Foreskin fibroblast (primary cell): ENCODE measurements at places on chromosomes 7 and 10.

- no peak for DNase-seq
Measured at GRCh38 chr7:90674625-90675024, 78.5 kb downstream of the CDK14 start.

DNA sequence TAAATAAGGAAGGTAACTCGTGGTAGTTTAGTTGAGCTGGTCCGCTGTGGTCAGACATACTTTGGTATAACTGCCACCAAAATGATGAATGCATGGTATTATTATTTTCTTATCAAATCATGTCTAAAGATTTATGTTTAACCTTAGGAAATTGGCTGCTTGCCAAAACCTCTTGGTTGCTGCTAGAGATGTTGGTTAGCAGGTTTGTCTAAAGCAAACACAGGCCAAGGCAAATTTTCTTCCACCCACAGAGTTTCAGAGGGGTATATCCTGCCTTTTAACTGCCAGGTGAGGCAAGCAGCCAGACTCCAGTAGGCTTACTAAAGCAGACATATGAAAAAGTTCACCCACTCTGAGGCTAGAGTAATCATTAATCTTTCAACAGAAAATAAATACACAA is 101.4 kb downstream of the SEMA3E start:
- peak; percentile 47 for DNase-seq

DNA sequence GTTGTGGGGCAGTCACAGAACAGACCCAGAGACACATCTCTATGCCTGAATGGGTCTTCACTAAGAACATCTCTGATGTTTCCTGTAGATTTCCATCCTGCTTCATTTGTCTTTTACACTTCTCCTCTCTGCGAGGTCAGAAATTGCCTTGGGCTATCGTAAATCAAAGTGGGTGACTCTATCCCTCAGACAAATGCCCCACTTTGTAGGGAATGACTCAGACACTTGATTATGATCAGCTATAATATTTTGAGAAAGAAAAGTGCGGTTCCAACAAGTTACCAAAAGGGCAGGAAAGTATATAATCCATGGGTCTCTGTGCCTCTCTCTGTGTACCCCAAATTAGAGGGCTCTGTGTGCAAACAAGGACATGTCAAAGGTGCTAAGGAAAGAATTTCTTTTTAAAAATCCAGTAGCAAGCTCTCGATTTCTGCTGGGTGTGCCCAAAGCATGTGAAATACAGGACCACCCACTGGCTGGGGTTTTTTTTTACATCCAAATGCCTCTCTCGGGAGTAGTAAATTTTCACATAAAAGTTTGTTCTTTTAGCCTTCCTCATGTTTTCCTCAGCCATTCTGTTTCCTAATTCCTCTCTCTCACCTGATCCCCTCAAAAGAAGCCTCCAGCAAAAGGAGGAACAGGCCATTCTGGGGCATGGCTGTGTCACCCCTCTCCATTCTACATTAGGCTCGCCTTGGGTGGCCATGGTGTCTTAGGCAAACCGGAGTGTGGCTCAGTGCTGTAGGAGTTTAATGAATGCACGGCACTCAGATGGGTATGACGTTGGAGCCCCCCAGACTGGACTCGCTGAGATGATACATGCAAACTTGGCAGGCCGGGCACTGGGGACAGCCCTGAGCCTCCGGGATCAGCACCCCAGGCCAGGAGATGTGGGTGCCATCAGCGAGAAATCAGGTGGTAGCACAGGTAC is 6.3 kb upstream of the OPN4 start:
- DNase-seq, result peak; percentile 75

- DNase-seq, result peak; percentile 65
Measured at GRCh38 chr7:43612599-43613589, 30.0 kb downstream of the STK17A start.

- no peak for DNase-seq
Measured at GRCh38 chr7:78055599-78055998, 257.0 kb downstream of the PHTF2 start.

DNA sequence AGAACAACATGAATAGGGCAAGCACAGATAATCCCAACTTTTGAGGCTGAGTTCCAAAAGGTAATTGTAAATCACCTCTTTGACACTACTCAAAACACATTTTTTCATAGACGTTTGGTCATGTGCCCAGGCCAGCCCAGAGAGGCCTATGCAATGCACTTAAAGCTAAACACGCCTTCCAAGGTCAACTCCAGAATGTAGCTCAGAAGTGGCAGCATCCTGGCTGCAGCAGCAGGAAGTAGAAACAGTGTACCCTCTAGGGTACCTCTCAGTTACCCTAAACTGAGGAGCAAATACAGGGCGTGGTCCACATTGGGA is 58.7 kb downstream of the OSBPL3 start:
- DNase-seq, result no peak

DNA sequence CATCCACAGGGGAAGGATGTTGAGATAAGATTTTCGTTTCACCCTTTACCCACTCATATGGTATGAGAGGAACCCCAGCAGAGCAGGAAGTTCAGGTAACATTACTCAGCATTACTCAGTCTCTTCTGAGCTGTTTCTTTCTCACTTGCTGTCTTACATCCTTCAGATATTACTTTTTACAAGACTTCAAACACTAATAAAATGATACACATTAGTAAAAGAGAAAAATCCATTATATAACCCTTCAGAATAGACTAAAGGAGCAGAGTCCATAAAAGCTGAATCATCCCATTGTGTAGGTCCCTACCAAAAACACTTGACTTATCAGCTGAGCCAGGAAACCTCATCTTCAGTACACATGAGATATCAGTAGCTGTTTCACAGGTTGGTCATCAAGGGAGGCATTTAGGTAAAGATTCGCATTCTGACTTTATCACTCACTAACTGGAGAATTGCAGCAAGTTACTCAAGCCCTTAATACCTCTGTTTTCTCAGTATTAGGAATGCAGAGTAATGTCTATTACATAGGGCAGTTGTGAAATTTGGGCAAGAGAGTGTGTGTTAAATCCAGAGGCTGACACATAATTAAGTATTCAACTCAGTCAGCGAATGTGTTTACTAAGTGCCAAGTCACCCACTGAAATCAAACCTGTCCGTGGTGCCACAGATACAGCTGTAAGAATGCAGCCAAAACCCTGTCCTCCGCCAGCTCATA is 44.7 kb downstream of the KLF6 start:
- no peak for DNase-seq

- no peak for DNase-seq
Measured at GRCh38 chr7:158549616-158550393, 37.8 kb downstream of the PTPRN2 start.

GRCh38 chr7:134768243-134768642 is 11.2 kb upstream of the CALD1 start:
- no peak for DNase-seq

- peak; percentile 36 for DNase-seq
Measured at GRCh38 chr7:101255796-101256195, 10.9 kb upstream of the FIS1 start.

DNA sequence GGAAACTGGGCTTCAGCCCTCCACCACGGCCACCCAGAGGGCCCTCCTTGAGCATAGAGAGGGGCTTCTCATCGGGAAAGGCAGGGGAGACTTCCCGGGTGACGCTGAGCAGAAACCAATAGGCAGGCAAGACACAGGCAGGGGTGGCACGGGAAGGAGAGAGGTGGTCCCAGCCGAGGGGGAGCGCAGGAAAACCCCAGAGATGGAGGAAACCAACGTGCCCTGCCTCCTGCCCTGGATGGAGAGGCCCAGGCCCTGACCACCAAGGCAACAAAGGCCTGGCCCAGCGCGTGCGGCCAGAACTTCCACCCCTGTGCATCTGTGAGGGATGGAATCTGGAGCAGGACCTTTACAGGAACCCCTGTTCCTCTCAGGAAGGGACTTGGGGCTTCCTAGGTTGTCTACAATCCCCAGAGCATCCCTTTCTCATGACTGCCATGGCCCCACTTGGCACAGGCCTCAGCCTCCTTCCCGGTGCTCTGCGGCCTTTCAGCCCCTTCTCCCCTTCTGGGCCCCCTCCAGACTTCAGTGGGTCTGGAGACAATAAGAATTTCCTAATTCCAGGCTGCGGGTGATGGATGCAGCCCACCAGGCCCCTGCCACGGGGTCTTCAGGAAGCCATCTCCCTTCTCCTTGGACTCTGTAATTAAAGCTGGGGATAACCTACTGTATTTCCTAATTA is 137.0 kb upstream of the RET start:
- no peak for DNase-seq

- peak; percentile 22 for DNase-seq
Measured at GRCh38 chr7:114760477-114760876, 161.4 kb upstream of the MDFIC start.

DNA sequence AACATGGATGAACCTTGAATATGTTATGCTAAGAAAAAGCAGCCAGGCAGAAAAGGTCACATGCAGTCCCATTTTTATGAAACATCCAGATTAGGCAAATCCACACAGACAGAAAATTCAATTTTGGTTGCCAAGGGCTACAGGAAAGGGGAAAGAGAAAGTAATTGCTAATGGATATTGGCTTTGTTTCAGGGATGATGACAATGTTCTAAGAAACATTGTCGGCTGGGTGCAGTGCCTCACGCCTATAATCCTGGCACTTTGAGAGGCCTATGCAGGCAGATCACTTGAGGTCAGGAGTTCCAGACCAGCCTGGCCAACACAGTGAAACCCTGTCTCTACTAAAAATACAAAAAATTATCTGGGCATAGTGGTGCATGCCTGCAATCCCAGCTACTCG is 23.0 kb downstream of the ZNF33B start:
- no peak for DNase-seq

DNA sequence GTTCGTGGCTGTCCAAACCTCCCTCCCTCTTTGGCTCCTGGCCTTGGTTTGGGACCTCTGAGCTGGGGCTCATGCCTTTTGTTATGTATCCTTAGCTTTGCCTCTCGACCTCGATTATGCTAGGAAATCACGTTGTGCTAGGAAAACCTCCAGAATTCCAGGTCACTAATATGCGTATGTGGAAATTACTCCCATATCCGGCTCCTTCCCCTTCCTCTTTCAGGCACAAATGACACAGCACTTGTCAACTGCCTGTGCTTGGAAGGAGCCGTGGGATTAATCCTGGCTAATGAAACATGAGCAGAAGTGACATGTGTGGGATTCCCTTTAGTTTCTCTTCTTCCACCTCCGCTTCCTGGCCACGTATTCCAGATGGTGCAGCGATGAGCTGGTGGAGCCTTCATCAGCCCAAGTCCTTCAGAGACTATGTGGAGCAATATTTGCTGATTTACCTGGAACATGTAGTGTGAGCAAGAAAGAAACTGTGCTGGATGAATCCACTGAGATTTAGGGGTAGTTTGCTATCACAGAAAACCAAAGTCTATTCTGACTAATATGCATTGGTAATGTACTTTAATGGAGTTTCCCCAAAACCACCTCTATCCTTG is 149.2 kb downstream of the REEP3 start:
- no peak for DNase-seq

GRCh38 chr7:55235115-55235514 is 130.0 kb upstream of the LANCL2 start:
- no peak for DNase-seq

GRCh38 chr7:14400271-14400670 is 410.8 kb upstream of the ETV1 start:
- no peak for DNase-seq

GRCh38 chr7:136146925-136147324 is 169.8 kb upstream of the MTPN start:
- no peak for DNase-seq

DNA sequence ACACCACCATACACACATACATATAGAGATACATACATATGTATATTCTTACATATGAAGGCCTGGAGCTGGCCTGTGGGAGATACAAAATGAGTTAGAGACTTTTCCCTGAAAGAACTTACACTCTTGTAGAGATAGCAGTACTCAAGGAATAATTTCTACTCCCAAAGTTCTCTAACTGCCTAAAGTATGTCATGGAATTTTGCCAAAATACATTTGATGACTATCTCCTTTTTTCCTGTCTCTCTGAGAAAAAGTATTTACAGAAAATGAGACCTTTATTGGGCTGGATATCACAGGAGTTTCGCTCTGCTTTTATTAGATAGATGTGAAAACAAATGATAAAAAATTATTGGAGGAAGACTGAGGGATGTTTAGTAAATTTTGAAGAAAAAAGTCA is 220.1 kb downstream of the POU6F2 start:
- DNase-seq, result no peak

DNA sequence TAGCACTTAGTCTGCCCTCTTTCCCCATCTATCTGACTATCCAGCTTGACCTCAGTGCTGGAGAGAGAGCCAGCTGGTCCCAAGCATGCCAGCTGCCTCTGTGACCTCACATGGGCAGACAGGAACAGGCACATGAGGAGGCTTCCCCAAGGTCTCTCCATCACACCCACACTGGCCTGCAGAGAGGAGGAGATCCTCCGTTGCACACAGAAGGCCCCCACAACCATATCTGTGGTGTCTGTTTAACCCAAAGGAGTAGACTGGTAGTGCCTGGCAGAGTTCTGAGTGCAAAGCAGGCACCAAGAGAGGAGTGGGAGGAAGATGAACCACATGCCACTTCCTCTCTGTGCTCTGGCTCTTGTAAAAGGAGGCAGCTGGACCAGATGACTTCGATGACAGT is 4.8 kb upstream of the ANK3 start:
- DNase-seq, result no peak

GRCh38 chr10:80371467-80371866 is 14.9 kb downstream of the DYDC2 start:
- DNase-seq, result no peak

DNA sequence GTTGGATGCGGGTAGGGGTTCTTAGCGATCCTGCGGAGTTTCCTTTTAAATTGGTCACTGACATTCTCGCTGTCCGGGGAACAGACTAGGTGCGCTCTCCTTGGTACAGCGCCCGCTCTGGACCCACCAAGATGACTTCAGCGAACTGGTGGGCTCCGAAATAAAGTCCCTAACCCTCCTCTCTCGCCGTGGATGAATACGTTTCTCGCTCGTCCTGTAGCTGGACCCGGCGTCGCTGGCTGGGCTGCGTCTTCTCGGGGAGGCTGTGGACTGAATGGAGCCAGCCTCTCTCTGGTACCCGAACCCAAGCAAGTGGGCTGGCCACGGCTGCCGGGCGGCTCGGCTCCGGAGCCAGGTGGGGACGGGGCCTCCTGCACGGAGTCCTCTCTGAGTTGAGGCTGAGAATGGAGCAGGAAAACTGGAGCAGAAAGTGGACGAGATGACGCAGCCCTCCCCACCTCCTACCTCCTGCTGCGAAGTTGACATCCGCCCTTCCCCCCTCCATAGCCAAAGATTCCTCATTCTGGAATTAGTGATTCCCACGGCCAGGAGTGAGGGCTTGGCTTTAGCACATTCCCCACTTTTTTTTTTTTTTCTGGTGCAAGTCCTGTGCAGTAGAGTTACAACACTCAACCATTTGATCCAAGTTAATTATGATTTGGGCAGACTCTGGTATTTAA is 1.5 kb downstream of the UNC5B start:
- peak; percentile 72 for DNase-seq

GRCh38 chr10:93431361-93431760 is 50.8 kb downstream of the MYOF start:
- DNase-seq, result no peak

- DNase-seq, result no peak
Measured at GRCh38 chr7:45211066-45211465, 53.5 kb downstream of the RAMP3 start.
